Endothelial cell of umbilical vein (primary cell): ENCODE measurements at places on chromosomes 1 and 21. TPM values are rescaled to one million over a fixed set of nuclear protein-coding genes. Genes with fewer than 3 reads are reported as not detected.

The ZYG11B gene
- total RNA-seq = 27.0 and 27.2 TPM in 2 replicates

The CLCA1 gene
- total RNA-seq = not detected in 2 replicates

The MPZ gene
- total RNA-seq = 1.3 and 2.0 TPM in 2 replicates

The ARTN gene
- 0.18 and 0.48 TPM in 2 replicates for total RNA-seq

The LRIF1 gene
- 12.9 and 13.0 TPM in 2 replicates for total RNA-seq

The ANGPTL7 gene
- not detected in 2 replicates for total RNA-seq

The OBSCN gene
- total RNA-seq = 1.5 and 2.9 TPM in 2 replicates

DNA sequence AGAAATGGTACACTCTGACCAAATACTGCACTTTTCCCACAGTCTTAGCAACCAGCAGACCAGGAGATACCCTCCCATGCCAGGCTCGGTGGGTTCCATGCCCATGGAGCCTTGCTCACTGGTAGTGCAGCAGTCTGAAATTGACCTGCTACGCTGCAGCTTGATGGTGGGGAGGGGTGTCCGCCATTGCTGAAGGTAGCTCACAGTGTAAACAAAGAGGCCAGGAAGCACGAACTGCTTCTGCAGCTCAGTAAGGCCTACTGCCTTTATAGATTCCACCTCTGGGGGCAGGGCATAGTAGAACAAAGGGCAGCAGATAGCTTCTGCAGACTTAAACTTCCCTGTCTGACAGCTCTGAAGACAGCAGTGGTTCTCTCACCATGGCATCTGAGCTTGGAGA, 12.3 kb upstream of the IFI44L start:
- no peak overlapping the region for H3K4me3 ChIP-seq
- no peak for DNase-seq
- H3K4me1 ChIP-seq = no peaks in the 10 kb centered on the region
- H3K36me3 ChIP-seq = no peaks in the 10 kb centered on the region
- no peak overlapping the region for H3K27ac ChIP-seq
- no peaks in the 10 kb centered on the region for H3K27me3 ChIP-seq

GRCh38 chr1:35691571-35692220, 27.0 kb downstream of the C1orf216 start:
- no peaks in the 10 kb centered on the region for H3K36me3 ChIP-seq
- peaks cover 53% of the 10 kb centered on the region for H3K27me3 ChIP-seq
- H3K4me1 ChIP-seq = no peaks in the 10 kb centered on the region
- no peak overlapping the region for H3K27ac ChIP-seq
- DNase-seq = no peak

GRCh38 chr1:57957576-57957975, 533.7 kb upstream of the DAB1 start:
- H3K4me1 ChIP-seq = no peaks in the 10 kb centered on the region
- DNase-seq = no peak
- H3K4me3 ChIP-seq = no peak overlapping the region
- no peaks in the 10 kb centered on the region for H3K36me3 ChIP-seq
- H3K27me3 ChIP-seq = no peaks in the 10 kb centered on the region

- peak; percentile 94 for DNase-seq
- H3K36me3 ChIP-seq = peaks cover 19% of the 10 kb centered on the region
- peak overlapping the region; percentile 94 for H3K27ac ChIP-seq
- no peak overlapping the region for H3K4me3 ChIP-seq
These were observed 15.4 kb downstream of the LMNA start for GRCh38 chr1:156129687-156130577.

- peaks cover 3% of the 10 kb centered on the region for H3K4me1 ChIP-seq
- no peak for DNase-seq
- no peak overlapping the region for H3K4me3 ChIP-seq
- no peak overlapping the region for H3K27ac ChIP-seq
- no peaks in the 10 kb centered on the region for H3K36me3 ChIP-seq
- no peaks in the 10 kb centered on the region for H3K27me3 ChIP-seq
These were observed 186.5 kb downstream of the FASLG start for GRCh38 chr1:172845371-172845770.

DNA sequence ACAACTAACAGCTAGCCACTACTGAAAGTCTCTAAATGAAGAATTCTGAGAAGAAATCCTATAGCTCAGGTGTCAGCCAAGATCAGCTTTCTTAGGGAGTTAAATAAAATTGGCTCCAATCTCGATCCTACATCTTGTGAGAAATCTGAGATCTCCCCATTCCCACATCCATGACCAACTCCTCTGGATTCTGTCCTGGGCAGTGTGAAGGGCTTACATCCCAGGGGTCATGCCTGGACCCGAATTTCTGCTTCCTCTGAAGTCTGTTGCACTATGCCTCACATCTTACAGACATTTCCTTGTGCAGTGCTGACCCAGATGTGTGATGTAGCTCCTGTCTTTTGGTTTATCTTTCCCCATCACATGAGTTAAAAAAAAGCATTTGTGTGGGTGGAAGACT, 4.8 kb upstream of the TNN start:
- no peak overlapping the region for H3K4me3 ChIP-seq
- no peak overlapping the region for H3K27ac ChIP-seq
- no peaks in the 10 kb centered on the region for H3K4me1 ChIP-seq
- no peaks in the 10 kb centered on the region for H3K27me3 ChIP-seq
- no peak for DNase-seq

DNA sequence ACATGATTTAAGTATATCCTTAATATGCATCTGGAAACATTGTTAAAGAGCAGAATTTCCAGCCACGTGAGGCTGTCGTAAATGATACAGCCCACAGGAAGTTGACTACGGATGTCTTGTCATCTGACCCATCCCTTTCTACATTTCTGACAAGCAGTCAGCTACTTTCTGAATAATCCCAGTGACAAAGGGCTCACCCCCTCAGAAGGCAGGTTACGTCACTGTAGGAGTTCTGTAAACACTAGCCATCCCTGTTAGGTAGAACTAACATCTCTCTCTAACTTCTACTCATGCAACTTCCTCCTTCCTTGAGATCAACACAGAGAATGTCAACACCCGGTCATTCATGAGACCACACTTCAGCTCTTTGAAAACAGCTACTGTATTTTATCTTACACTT, 259.2 kb downstream of the GREM2 start:
- H3K27me3 ChIP-seq = no peaks in the 10 kb centered on the region
- no peak overlapping the region for H3K4me3 ChIP-seq
- H3K27ac ChIP-seq = no peak overlapping the region

GRCh38 chr1:25481625-25482024, 50.9 kb downstream of the MACO1 start:
- no peaks in the 10 kb centered on the region for H3K4me1 ChIP-seq
- H3K36me3 ChIP-seq = peaks cover 4% of the 10 kb centered on the region
- no peak overlapping the region for H3K4me3 ChIP-seq

- H3K4me1 ChIP-seq = peaks cover 10% of the 10 kb centered on the region
- H3K27me3 ChIP-seq = no peaks in the 10 kb centered on the region
- peak; percentile 27 for DNase-seq
- H3K4me3 ChIP-seq = no peak overlapping the region
- no peak overlapping the region for H3K27ac ChIP-seq
These were observed 21.3 kb downstream of the RGS4 start for GRCh38 chr1:163090321-163090945.

DNA sequence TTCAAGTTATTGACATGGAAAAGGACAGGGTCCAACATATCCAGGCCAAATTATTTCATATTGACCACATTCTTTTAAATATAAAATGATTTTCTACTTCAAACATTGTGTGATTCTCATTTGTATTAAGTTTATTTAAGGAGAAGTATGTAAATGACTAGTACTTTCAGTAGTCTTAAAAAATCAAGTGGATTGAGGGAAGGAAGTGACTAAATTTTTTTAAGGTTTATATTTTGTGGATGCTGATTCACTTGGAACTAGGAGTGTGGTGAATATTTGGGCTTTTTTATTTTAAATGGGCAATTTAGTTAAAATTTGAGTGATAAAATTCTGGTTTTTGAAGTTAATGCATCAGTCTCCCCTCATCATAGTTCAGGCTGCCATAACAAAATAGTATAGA, 10.1 kb downstream of the PRRC2C start:
- peak; percentile 12 for DNase-seq
- H3K4me3 ChIP-seq = no peak overlapping the region
- peaks cover 21% of the 10 kb centered on the region for H3K4me1 ChIP-seq
- H3K27me3 ChIP-seq = no peaks in the 10 kb centered on the region

- H3K27me3 ChIP-seq = peaks cover 3% of the 10 kb centered on the region
- H3K4me1 ChIP-seq = no peaks in the 10 kb centered on the region
- H3K4me3 ChIP-seq = no peak overlapping the region
- peak; percentile 44 for DNase-seq
These were observed 49.2 kb upstream of the NFASC start for GRCh38 chr1:204821476-204821875.

DNA sequence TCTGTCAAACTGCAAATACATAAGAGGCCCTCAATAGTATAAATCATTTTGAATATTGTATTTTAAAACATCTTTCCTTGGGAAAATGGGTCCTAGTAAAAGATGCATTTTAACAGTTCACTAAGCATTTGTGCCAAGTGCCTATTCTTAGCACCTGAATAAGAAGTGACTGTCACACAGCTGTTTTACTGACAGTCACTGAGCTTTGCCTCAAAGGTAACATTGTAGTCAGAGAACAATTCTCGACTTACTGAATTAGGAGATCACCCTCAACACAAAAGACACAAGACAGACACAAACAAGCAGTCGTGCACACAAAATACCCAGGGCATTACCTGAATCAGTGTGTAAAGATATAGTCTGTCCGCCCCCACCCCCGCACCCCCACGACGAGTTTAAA, 408 bp downstream of the ESRRG start:
- H3K36me3 ChIP-seq = no peaks in the 10 kb centered on the region
- no peaks in the 10 kb centered on the region for H3K4me1 ChIP-seq
- no peak for DNase-seq
- no peak overlapping the region for H3K27ac ChIP-seq

GRCh38 chr1:25671929-25672328, 55.3 kb downstream of the MAN1C1 start:
- peaks cover 8% of the 10 kb centered on the region for H3K27me3 ChIP-seq
- no peak for DNase-seq
- no peaks in the 10 kb centered on the region for H3K4me1 ChIP-seq
- no peak overlapping the region for H3K4me3 ChIP-seq
